Stimulated activated naive CD8-positive, alpha-beta T cell treated with anti-CD3 and anti-CD28 coated beads, Interleukin-15, amount 100 ng/mL, for 72 hours (primary cell): ENCODE measurements at places on chromosomes 6 and 20.

GRCh38 chr20:42041000-42041565, 422.9 kb upstream of the CHD6 start:
- DNase-seq: no peak

GRCh38 chr20:278181-278580, 12.4 kb downstream of the C20orf96 start:
- DNase-seq: no peak

DNA sequence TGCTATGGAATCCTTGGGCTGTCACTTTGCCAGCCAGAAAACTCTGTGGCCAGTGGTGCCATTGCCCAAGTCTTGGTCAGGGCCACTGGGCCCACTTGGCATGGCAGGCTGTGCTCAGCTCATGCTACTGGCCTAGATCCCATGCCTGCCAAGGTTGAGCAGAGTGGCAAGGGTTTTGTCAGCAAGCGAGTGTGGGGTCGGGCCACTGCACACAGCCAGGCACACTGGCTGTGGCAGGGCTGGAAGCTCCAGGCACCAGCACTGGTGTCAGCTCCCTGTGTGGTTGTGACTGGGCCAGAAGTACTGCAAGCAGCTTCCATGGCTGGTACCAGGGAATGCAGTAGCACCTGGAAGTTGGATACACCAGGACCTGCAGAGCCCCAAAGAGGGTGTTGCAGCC, 846.8 kb downstream of the EYS start:
- no peak for DNase-seq

GRCh38 chr6:15023448-15023847, 222.4 kb upstream of the JARID2 start:
- peak; percentile 87 for DNase-seq

DNA sequence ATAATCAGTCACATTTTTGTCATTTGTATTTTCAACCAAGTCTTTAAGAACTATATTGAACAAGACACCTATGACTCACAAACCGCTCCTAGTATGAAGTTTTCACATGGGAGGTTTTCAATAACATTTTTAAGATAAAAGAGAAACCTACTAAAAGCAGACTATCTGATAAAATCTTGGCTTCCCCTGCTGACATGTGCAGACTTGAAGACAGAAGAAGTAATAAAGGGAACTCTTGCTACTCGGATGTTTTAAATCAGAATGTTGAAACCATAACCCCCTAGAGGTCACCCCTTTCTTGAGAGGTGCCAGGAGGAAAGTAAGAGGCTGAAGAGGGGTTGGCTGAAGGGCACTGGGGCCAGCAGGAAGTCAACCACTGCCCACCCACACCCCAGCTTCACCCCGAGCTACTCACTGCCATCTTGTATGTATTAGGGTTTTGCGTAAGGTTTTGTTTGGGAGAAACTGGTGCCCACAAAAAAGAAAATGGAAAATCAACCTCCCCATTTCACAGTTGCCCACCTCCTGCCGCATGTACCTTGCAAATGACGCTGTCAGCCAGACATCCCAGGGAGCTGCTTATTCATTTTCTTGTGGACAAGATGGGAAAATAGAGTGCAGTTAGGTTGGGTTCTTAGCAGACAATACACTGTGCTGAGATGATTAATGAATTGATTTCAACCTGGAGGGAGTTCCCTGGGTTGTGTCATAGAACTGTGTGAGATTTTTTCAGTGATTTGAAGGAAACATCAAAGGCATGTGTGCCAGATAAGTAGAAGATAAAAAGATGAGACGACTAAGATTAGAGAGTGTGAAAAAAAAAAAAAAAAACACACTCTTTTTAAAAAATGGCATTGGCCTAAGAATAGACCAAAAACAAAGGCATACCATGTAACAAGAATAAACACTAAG, 83.2 kb upstream of the TAB2 start:
- DNase-seq: peak; percentile 47

DNA sequence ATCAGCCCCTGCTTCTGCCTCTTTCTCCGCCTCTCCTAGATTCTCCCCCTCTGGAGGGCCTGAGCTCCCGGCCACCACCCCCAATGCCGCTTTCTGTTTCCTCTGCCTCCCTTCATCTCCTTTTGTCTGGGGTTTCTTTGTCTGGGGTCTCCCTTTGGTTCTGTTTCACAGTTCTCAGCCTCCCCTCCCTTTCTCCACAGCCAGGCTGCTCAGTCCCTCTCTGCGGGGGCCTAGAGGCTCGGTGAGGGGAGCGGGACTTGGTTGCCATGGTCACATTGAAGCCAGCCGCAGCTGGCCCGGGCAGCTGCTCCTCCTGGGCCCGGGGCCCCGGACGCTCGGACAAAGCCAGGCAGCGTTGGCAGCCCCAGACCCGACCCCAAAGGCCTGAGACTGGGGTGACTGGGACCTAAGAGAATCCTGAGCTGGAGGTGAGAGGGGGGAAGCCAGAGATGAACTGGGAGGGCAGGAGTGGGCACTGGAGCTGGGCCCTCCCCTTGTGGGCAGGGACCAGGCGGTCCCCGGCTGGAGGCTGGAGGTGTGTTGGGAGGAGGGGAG, 3.5 kb upstream of the DDR1 start:
- no peak for DNase-seq

GRCh38 chr20:8901237-8902025, 167.5 kb upstream of the PLCB4 start:
- DNase-seq: no peak

- no peak for DNase-seq
Observed at GRCh38 chr20:9476174-9476573, 38.2 kb upstream of the LAMP5 start.

DNA sequence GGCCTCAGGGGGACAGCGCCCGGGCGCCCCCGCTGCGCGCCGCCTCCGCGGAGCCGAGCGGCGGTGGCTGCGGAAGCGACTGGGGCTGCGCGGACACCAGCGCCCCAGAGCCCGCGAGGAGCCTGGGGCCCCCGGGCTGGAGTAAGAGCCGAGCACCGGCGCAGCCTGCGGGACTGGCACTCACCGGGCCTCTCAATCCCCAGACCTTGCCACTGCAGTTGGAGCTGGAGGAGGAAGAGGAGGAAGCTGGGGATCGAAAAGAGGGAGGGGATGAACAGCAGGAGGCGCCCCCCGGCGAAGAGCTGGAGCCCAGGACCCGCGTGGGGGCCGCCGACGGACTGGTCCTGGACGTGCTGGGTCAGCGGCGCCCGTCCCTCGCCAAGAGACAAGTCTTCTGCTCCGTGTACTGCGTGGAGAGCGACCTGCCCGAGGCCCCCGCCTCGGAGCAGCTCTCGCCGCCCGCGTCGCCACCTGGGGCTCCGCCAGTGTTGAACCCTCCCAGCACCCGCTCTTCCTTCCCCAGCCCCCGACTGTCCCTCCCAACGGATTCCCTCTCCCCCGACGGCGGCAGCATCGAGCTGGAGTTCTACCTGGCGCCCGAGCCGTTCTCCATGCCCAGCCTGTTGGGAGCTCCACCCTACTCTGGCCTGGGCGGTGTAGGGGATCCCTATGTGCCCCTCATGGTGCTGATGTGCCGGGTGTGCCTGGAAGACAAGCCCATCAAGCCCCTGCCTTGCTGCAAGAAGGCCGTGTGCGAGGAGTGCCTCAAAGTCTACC, 590 bp downstream of the RNF217 start:
- DNase-seq: no peak

DNA sequence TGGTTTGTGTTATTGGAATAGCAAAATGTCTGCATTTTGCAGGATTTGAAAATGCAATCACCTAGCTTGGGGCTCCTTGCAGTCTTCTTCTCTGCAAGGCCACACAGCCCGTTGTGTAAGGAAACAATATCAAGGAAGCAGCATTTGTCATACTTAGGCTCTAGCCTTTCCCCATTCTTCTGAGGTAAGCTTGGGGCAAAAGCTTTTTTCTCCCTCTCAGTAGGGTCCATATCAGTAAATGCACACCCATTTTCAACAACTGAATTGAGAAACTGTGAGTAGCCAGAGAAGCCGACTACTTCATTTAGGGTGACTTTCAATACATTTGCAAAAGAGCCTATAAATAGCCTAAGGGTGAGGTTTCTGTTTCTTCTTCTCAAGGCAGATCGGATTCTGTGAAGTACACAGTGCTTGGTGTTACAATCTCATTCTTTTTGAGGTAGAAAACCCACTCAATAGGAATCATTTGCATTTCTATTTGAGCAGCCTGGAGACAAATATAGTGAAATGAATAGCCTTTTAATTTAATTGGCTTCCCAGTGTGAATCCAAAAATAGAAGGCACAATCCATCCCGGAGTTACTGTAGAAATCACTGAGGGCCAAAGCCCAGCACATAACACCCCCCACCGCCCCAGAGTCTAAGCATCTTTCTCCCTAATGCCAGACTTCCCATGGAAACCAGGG, 61.8 kb downstream of the BTBD3 start:
- no peak for DNase-seq

DNA sequence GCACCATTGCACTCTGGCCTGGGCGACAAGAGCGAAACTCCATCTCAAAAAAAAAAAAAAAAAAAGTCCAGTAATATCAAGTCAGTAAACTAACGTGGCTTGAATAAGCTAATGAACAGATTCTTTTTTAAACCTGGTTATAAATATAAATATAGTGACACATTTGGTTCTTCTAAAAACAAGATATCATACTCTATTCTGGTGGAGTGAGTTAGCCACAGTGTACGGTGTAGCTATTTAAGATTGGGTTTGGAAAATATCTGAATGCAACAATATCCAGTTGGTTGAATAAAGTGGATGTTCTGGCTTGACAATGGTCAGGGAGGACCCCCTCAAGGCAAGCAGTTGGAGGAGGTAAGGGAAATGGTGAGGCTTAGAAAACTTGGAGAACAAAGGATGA, 5.9 kb upstream of the DEK start:
- no peak for DNase-seq

- DNase-seq: no peak
Observed at GRCh38 chr6:165055231-165055630, 254.2 kb downstream of the C6orf118 start.

DNA sequence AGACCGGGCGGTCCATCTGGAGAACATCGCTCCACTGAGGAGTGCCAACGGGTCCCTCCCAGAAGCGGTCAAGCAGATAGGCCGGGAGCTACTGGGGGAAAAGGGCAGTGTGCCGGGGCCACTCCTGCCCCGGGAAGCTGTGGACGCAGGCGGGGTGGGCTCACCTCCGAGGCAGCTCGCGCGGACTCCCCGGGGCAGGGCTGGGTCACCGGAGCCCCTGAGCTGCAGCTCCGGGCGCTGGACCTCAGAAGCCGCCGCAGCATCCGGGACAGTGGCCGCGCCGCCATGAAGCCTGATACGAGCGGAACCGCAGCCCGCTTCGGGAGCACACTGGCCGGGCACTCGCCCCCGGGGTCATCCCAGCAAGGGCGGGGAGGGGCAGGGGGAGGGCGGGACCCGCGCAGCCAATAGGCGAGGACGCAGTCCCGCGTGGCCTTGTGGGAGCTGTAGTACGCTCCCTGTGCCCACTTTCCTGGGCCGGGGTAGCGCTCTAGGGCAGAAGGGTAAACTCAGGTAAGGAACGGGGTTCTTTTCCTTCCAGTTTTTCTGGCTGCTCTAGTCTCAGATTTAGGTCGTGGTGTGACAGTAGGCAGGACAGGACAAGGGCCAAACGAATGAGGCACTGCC, at the start of gene MOCS1:
Gene MOCS1 (minus strand): TSS at position 332 of the 627 bp plus-strand sequence. CDS start 45 bp downstream, at position 287.
- DNase-seq: peak; percentile 33

DNA sequence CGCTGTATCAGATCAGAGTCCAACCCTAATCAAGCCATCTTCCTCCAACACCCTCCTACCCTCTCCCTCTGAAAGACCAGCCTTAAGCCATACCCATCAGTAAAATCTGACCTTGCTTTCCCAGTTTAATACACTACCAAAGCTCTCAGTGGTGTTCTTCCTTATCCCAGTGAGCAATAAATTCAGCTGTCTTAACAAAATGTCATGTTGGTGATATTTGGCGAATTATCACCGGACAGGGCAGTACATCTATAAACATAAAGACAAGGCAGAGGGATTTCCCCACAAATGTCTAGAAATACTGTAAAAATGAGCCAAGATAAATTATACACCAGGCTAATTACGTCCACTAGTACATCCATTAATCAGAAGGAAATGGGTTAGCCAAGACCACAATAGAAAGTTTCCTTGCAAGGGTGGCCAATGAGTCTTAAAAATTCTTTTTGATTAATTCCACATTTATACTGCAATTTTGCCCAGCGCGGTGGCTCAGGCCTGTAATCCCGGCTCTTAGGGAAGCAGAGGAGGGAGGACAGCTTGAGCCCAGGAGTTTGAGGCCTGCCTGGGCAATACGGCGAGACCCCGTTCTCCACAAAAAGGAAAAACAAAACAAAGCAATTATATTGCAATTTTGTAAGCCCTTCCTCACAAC, 905 bp downstream of the RARS2 start:
- DNase-seq: no peak

GRCh38 chr6:167661552-167662044, 165.1 kb upstream of the AFDN start:
- no peak for DNase-seq
